ENCODE measurements at places on chromosomes 6 and 20.

- peak; percentile 83 for DNase-seq
These were observed at the start of gene B4GALT5 for GRCh38 chr20:49713753-49714712. B4GALT5 (minus strand) TSS chr20:49713878; CDS start chr20:49713690, 188 bp downstream.

- DNase-seq: peak; percentile 25
These were observed 533.3 kb downstream of the HACE1 start for GRCh38 chr6:104326173-104327001.

- DNase-seq: no peak
These were observed 306.4 kb downstream of the CD83 start for GRCh38 chr6:14423955-14424354.

DNA sequence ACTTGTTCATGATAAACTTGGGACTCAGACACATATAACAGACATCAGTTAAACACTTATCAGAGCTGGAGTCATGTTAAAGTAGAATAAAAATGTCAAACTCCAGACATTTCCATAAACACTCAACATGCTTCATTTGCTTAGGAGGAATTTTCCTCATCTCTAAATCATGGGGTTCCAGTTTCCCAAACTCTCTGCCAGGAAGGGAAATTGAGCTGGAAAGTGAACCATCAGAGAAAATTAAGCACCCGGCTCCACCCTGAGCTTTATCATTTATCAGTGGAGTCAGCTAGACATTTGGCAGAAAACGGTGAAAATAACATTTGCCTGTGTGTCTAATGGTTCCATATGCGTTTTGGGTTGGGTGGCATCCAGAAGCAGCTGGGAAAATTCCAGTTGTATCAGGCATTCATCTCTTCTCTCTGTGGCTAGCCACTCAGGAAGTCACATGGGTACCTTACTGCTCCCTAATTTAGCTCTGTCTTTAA lies 25.3 kb upstream of the ZNFX1 start:
- DNase-seq: peak; percentile 58

DNA sequence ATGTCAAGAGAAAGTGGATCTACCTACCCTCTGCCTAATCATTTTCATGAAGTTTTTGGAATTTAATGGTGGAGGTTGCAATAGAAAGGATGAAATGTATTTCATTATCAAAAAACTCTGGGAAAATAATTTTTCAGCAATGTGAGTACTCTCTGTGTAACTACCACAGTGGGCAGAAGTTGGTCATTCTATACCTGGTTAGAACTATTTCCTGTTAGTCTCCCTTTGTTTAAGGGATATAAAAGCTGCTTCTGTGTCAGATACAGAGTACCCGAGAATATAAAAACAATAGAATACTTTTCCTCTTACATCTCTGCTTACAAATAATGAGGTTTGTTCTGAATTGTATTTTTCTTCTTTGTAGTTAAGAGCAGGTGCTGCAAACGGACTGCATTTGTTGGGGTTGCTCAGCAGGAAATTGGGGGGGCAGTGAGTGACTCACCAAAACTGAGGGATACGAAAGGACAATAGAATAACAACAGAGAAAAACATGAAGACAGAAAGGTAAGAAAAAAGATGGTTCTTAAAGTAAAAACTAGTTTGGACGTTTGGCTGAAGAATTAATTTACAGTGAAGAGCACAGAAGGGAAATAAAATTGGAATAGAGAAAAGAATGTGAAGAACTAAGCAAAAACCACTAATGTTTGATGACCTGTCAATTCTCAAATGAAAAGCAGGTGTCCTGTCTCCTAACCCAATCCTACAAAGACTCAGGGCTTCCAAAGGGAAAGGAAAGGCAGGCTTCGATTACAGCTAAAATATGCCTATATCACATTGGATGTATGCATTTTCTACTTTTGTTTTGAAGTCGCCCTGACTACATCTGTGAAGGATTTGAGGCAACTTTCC lies 703.1 kb downstream of the RFPL4B start:
- DNase-seq: peak; percentile 63

GRCh38 chr6:50720623-50721022 lies 7.3 kb downstream of the TFAP2D start:
- peak; percentile 3 for DNase-seq

GRCh38 chr20:43191143-43191542 lies 1.4 kb upstream of the PTPRT start:
- DNase-seq: no peak

GRCh38 chr6:14294270-14294951 lies 176.8 kb downstream of the CD83 start:
- DNase-seq: no peak

GRCh38 chr6:157563611-157564284 lies 182.8 kb downstream of the ZDHHC14 start:
- no peak for DNase-seq

DNA sequence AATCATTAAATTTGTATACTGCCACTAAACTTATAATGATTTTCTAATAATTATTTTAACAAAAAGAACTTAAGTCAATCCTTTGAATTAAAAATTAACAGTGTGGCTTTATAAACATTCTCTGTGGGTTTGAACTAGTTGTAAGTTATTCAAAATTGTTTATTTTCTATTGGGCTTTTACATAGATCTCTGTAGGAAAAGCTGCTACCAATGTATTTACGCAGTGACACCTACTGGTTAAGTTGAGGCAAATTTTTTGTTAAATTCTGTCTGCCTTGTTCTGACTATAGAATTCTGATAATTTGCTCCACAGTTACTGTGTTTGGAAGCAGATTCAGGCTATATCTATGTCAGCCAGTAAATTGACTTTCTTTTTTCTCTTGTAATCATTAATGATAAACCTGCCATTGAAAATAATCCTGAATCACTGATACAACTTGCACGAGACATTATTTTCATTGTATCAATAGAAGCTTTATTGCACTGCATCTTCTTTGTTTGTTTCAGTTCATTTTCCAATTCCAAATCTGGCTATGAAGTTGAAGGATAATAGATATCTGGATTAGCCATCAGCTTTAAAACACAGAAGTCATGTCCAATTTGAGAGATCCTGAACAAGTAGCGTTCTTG lies 66.0 kb upstream of the UTRN start:
- peak; percentile 64 for DNase-seq

GRCh38 chr20:50628332-50628731 lies 63.0 kb downstream of the RIPOR3 start:
- DNase-seq: no peak

- no peak for DNase-seq
These were observed 74.9 kb upstream of the TOX2 start for GRCh38 chr20:43839793-43840199.

GRCh38 chr6:52647199-52647598 lies 23.7 kb upstream of the TMEM14A start:
- DNase-seq: no peak

DNA sequence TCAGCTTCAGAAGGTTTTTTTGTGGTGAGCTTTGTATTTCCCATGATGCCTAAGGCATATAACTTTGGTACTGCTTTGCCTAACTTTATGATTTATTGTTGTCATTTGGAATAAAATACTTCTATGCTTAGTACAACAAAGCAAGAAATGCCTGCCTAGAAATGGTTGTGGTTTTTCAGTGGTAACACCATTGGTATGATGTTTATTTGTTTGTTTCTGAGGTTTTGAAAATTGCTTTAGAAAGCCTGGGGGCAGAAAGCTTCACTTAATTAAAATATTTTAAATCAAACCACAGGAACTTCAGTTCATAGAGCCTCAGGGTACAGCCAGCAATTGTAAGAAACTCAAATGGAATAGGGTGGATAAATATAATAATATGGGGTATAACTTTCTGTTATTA lies 351.2 kb upstream of the MAP3K7 start:
- no peak for DNase-seq

GRCh38 chr6:157514659-157515496 lies 133.9 kb downstream of the ZDHHC14 start:
- DNase-seq: peak; percentile 51

- DNase-seq: peak; percentile 66
These were observed 100.4 kb downstream of the JAG1 start for GRCh38 chr20:10573273-10573950.

DNA sequence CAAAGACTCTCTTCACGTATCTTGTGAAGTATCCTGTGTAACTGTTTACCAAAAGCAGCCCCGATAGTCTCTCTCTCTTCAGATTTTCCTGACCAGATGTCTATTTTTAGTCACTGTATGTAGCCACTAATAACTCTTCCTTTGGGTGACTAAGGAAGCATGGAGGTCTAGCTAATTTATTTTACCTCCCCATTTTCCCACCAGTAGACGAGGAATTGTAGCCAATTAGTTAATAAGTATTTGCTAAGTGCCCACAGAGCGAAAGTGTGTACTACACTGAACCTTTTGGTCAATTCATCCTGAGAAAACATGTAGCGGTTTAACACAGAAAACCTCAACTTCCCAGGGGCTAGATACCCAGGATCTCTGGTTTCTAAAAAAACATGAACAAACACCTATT lies 180.6 kb downstream of the TBX18 start:
- DNase-seq: peak; percentile 37
